ENCODE measurements at places on chromosomes 7 and 10. TPM values are rescaled to one million over a fixed set of nuclear protein-coding genes. Genes with fewer than 3 reads are reported as not detected.

ASB10 gene
- not detected for total RNA-seq

KAZALD1 gene
- 0.49 TPM for total RNA-seq

VPS37D gene
- 8.7 TPM for total RNA-seq

VSTM2A gene
- 1.4 TPM for total RNA-seq

NOS3 gene
- total RNA-seq: 3.9 TPM

FBXL13 gene
- 3.3 TPM for total RNA-seq

VGF gene
- total RNA-seq: not detected

MYOF gene
- 83.4 TPM for total RNA-seq

DDX21 gene
- 64.9 TPM for total RNA-seq

SRRM3 gene
- total RNA-seq: 8.7 TPM

HECTD2 gene
- 29.3 TPM for total RNA-seq

DNA sequence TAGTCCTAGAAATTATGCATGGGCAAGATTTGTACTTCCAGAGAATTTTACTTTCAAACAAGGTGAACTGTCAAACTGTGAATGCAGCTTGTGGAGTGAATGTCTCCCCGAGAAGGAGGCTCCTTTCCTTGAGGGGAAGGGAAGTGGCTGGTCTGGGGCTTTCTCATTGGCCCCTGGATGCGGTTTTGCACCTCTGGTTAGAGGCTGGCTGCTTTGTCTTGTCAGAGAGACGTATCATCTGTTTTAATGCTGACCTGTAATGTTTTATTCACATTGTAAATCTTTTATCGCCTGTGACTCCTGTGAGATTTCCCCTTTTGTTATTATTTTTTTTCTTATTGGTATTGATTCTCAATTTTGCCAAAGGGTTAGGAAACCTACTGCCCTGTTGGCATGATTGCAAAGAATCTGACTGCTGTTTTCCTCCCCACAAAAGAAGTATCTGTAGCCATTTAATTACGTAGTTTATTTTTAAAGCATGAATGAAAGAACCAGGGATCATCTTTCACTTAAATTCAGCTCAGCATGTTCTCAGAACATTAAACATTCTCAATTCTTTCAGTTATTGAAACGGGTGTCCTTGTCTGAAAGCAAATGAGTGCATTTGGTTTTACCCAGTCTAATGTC, 238.3 kb upstream of the NFE2L3 start:
- DNase-seq: no peak

- no peak for DNase-seq
Measured at GRCh38 chr7:71486856-71487628, 355.1 kb downstream of the GALNT17 start.

GRCh38 chr7:77330169-77330882, 85.8 kb downstream of the GSAP start:
- DNase-seq: no peak

DNA sequence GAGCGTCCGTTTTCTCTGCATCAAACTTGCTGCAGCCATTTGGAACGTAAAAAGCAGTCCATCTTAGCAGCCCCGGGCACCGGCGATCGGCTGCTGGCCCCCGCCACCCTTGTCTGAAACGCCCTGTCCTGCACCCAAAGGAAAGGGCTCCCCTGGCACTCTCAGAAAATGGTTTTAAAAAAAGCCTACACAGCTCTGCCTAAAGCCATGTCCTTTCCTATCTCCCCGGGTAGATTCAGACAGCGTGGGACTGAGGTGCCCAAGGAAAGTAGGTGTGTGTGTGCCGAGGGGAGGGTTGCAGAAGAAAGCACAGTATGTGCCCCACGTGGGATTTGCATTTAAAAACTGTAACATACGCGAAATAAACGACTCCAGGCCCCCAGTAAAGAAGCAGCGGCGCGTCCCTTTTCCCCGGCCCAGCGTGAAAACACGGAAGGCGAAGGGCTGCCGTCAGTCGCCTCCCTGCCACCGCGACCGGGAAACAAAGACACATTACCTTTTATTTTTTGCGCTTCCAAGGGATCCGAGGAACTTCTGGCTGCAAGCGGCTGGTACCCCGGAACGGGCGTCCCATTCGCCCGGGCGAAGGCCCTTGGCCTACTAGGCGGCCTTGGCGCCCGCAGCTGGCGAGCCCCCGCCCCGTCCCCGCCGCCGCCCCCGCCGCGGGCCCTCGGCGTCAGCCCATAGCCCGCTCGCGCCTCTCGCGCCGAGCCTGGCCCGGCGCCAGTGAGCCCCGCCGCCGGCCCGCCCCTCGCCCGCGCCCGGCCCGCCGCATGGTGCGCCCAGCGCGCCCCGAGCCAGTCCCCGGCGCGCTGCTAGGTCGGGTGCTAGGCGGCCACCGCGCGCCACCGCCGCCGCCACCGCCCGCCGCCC, 304.6 kb downstream of the PRPF18 start:
- no peak for DNase-seq

DNA sequence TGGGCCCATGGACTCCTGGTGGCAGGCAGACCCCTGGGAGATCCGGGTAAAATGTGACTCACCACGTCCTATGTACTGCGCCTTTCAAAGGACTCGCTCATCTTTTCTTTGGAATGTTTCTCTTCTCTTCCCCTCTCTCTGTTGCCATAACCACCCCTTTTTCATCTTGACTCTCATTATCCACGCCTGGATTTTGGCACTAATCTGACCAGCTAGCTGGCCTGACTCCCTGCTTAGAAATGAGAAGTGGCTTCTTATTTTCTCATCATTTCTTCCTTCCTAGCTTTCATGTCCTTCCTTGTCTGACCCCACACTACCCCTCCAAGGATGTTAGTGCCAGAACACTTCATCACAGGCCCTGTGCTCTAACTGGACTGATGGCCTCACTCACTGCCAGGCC, 98.0 kb upstream of the FAM171A1 start:
- no peak for DNase-seq

DNA sequence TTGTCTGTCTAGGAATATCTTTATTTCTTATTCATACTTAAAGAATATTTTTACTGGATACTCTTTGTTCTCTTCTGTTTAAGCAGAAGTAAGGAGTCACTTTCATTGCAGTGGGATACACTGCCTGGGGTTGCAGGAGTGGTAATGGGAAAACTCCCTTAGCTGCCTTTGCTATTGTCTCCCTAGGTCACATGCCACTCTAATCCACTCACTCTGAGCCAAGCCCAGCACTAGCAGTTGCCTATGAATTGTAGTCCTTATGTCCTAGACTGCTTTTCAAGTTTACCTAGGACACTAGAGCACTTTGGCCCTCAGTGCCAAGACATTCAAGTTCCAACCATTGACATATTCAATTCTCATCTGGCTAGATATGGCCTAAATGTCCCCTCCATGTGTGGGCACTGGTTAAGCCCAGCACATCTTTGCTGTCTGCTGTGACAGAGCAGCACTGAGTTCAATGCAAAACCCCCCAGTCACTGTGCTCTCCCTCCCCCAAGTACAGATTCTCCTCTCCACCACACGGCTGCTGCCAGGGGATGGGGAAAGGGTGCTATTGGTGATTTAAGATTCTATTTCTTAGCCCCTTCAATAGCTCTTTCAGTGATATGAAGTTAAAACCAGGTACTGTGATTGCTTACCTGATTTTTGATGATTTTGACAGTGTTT, 991.7 kb upstream of the KCND2 start:
- DNase-seq: no peak

- no peak for DNase-seq
Measured at GRCh38 chr7:6262221-6262620, 10.2 kb downstream of the CYTH3 start.

GRCh38 chr7:128770233-128770632, 5.4 kb downstream of the OPN1SW start:
- DNase-seq: no peak

GRCh38 chr10:78349165-78349516, 315.5 kb downstream of the RPS24 start:
- peak; percentile 26 for DNase-seq

DNA sequence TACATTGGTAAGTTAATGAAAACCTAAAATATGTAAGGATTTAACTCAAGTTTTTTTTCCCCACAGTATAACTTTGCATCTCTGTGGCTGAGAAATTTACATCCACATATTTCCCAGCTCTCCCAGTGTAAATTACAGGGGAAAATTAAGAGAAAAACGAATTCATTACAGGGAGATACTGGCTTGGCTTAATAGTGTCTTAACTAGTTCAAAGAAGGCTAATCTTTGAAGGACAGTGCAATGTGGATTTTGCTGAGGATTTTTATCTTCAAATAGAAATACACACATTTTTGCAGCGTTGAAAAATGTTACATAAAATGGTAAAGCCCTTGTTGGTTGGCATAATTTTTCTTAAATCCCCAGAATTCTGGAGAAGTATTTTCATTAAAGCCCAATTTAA, 1.5 kb downstream of the CBX3 start:
- no peak for DNase-seq

DNA sequence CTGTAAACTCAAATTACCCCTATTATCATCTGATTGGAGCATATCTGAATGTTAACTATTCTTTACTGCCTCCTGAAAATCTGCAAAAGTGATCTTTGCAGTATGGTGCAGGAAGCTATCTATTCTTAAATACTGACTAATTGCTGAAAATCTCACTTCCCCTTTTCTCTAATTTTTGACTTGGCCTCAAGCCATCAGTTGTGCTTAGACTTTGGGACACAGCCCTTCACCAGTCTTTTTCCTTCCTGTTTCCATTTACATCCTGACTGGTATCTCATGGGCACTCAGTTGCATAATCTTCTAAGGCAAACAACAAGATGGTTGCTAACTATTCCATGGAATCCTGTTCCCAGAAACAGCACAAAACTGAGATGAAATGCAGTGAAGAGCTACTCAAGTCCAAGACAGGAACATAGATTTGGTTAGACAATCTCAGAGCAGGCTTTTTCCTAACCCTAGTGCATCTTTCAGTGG, 228.5 kb downstream of the SORCS1 start:
- DNase-seq: no peak

GRCh38 chr10:32376771-32377170, 29.8 kb upstream of the EPC1 start:
- DNase-seq: no peak

- DNase-seq: no peak
Measured at GRCh38 chr10:29210266-29210868, 78.5 kb upstream of the LYZL1 start.

All from sigmoid colon (tissue), 7 donors.